ENCODE measurements at places on chromosomes 2 and 18.

- DNase-seq: peak; percentile 38
Observed at GRCh38 chr2:237864940-237865622, 5.7 kb downstream of the RAMP1 start.

- DNase-seq: no peak
Observed at GRCh38 chr2:201182650-201183364, at the start of gene CASP10. TSS of gene CASP10 (plus strand) at chr2:201183141. CDS start at chr2:201185778, 2,637 bp downstream.

- no peak for DNase-seq
Observed at GRCh38 chr2:220282236-220282635, 654.8 kb downstream of the SLC4A3 start.

GRCh38 chr18:36088256-36088655 lies 20.9 kb upstream of the RPRD1A start:
- DNase-seq: no peak

- DNase-seq: no peak
Observed at GRCh38 chr2:88556026-88556425, 71.2 kb downstream of the EIF2AK3 start.

DNA sequence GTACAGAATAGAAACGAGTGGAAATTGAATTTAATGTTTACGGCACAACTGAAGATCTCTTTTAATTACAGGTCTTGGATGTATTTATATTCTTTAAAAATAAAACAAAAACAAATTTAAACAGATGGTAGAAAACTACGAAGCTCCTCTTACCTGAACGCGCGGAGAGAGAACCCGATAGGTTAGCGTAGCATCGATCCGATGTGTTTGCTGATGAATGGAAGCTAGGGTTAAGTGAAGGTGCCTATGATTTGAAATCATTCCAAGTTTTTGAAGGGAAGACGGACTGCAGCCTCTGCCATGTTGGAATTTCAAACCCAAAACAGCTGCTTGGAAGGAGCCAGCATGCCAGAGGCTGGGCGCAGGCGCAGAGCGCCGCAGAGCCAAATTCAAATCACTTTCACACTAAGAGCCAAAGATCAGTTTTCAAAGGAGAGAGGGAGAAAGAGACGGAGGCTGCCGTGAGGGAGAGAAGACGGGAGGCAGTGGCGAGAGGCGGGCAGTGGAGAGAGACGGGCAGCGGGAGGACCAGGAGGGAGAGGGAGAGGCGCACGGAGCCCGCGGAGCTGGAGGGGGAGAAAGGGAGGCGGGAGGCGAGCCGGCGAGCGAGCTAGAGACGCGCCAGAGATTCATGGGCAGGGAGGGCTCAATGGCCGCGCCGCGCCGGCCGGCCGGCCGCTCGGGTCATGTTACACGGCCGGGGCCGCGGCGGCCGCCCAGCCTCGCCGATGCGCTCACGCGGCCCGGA lies at the start of gene FIGN:
Gene FIGN (minus strand): TSS at position 324 of the 748 bp plus-strand sequence. CDS start 1,081 bp downstream, outside the sequence.
- peak; percentile 83 for DNase-seq

DNA sequence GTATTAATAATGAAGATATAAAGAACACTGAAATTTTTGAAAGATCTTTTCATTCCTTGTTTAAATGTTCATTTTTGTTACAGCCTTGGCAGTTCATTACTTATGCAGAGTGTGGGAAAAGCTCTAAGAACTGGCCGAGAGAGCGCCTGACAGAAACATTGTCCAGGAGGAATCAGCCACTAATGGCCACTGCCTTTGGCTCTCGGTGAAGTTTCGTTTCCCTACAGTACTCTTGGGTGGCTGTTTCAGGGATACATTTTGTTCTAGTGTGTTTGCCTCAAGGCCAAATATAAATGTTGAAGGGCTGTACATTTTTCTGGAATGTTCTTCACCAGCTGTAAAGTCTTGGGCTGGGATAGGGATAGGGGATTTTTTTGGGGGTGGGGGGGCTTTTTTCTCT lies 10.7 kb downstream of the SPTBN1 start:
- no peak for DNase-seq

GRCh38 chr18:40902436-40902835 lies 1052.6 kb upstream of the PIK3C3 start:
- no peak for DNase-seq

DNA sequence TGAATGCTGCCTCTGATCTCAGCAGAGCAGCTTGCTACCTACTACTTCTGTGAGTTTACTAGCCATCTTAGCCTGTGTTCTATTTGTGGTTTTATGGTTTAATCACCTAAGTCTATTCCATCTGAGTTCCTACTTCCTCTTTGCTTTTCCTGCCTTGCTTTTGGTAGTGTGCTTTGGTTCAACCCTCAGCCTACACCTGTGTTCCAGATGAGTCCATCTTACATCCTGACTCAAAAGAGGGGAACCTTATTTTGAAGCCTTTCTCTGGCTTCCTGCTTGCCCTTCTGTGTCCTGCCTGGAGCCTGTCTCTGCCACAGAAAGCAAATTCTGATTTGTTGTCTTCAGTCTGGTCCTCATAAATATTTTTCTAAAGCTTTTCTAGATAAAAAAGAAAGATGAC lies 530.3 kb upstream of the MEX3C start:
- no peak for DNase-seq

GRCh38 chr2:149568138-149568537 lies 19.4 kb downstream of the MMADHC start:
- no peak for DNase-seq

GRCh38 chr2:180698668-180699067 lies 281.7 kb upstream of the UBE2E3 start:
- no peak for DNase-seq

GRCh38 chr2:62475172-62476011 lies 30.6 kb downstream of the TMEM17 start:
- no peak for DNase-seq

DNA sequence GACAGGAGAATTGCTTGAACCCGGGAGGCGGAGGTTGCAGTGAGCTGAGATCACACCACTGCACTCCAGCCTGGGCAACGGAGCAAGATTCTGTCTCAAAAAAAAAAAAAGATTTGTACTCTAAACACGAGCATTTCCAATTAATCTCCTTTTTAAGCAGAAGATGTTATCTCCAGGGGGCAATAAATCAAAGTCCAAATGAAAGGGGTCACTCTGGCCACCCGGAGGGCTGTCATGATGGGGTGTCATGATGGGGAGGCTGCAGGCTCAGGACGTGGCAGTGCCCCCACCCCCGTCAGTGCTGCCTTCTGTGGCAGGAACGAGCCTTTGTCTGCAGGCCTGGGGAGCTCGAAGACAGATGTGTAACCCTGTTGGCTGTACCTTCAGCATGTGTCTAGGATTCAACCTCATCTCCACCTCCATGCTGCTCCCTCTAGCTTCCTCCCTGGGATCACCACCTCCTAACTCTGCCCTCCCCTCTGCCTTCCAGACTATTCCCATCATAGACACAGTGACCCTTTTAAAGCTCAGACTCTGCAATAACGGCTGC lies 76.9 kb upstream of the YWHAQ start:
- DNase-seq: no peak

DNA sequence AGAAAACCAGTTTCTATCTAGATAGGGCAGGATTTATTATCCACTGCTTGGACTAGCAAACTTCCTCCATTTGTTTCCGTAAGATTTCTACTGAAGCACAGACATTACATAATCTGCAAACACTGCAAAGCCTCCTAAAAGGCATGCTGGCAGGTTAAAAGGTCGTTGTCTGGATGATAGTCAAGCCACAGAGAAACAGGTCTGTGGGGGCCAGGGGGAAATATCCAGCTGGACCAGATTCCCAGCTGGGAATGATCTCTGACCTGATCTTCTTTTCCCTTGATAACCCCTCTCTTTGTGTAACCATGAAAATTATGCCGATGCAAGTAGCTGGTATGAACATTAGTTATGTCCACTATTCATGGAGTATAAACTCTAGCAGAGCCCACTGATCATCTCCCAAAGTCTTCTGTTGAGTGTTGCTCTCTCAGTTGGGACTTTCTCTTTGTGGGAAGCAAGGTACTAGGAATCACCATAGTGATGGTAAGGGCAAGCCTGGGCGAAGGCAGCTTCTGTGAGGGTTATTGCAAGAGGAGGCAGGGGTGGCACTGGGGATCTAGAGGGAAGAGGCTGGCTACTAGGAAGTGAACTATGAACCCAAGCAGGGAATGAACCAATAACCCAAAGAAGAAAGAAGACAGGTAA lies 61.3 kb downstream of the GDF7 start:
- no peak for DNase-seq

GRCh38 chr2:168254158-168254935 lies 7.0 kb upstream of the STK39 start:
- no peak for DNase-seq

GRCh38 chr2:71498261-71498701 lies 44.9 kb downstream of the DYSF start:
- DNase-seq: no peak

- no peak for DNase-seq
Observed at GRCh38 chr18:36181441-36181840, 5.9 kb upstream of the MOCOS start.

DNA sequence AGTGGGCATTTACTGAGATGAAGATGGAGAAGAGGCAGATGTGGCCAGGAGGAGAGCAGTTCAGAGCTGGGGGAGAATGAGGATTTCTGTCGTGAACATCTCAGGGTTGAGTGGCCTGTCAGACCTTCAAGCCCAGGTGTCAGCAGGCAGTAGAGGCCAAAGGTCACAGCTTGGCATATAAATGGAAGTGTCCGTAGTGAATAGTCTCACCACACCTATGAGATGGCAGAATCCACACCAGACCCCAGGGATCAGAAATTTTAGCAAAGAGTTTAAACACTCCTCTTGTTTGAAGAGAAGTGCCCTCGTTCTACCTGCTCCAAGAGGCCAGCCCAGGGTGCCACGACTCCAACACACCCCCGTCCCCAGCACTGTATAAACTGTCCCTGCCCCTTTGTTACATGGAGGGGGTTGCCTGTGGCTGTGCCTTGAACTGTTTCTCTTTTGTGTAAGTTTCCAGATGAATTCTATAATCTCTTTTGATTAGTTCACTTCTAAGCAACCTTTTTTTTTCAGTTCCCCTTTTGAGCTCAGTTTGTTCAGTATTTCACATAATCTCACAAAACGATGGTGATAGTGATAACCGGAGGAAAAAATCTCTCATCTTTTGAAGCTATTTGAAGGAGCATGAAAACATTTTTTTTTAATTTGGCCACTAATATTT lies 69.0 kb upstream of the TTC39C start:
- DNase-seq: no peak

DNA sequence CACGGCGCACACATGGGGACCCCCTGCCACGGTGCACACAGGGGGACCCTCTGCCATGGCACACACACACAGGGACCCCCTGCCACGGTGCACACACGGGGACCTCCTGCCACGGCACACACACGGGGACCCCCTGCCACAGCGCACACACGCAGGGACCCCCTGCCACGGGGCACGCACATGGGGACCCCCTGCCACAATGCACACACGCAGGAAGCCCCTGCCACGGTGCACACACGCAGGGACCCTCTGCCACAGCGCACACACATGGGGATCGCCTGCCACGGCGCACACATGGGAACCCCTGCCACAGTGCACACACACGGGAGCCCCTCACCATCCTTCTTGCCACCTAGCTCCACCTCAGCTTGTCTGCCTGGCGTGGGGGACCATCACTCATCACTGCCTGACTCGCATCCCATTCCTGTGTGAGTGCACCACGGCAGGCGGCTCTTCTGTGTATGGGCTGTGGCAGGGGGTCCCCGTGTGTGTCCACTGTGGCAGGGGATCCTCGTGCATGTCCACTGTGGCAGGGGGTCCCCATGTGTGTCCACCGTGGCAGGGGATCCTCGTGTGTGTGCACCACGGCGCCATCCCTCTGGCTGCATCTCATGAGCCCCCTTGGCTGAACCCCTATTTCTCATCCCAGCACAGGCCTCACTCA lies 206.7 kb downstream of the EIPR1 start:
- no peak for DNase-seq

GRCh38 chr2:88199912-88200682 lies 30.0 kb downstream of the THNSL2 start:
- DNase-seq: no peak

- DNase-seq: no peak
Observed at GRCh38 chr2:9779596-9780264, 63.5 kb upstream of the TAF1B start.

- no peak for DNase-seq
Observed at GRCh38 chr2:145141981-145142380, 622.1 kb upstream of the ZEB2 start.

GRCh38 chr18:79511671-79512301 lies 116.1 kb downstream of the NFATC1 start:
- no peak for DNase-seq

DNA sequence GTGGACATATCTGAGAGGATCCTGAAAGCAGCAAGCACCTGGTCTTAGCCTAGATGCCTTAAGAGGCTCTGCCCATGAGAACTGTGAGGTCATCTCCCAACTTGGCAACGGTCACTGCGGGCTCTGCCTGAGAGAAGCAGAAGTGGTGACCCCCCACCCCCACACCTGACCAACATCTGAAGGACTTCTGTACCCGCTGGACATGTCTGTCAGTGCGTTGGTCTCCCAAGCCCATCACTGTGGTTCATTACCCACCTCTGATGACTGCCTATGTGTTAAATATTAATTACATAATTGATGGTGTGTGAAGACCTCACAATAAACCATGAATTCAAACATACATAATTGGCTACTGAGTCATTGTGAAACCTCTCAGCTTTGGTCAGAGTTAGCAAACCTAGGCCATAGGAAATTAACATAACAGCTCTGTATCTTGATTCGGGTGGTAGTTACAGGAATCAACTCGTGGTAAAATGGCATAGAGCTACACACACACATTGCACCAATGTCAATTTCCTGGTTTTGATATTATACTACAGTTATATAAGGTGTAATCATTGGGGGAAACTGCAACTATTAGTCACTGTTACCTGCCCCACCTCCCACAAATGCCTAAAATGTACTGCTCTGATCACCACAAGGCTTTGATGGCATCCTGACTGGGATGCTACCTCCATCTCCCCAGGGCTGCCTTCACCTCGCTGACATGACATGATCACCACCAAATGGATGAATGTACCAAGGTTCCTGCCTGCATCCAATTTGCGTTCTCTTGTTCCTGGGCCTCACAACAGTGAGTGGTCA lies 4.3 kb upstream of the GALNT1 start:
- no peak for DNase-seq

DNA sequence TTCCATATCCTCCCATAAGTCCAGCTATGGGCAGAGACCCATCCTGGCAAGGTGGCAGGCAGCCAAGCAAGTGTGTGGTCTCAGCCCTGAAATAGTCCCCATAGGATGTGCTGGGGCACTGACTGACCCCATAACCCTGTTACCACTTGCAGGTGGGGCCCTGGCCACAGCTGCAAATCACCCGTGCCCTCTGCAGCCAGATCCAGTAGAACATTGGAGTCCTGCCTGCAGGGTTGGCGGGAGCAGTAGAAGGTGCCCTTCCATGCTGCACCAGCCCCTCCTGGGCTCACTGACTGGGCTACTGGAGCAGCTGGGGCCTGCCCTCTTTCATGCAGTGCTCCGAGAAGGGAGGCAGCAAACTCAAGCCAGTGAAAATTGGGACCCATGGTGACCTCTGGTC lies 112.6 kb upstream of the MCFD2 start:
- no peak for DNase-seq

GRCh38 chr18:58069099-58069498 lies 25.1 kb downstream of the NEDD4L start:
- no peak for DNase-seq

GRCh38 chr2:236599059-236599458 lies 29.4 kb downstream of the ACKR3 start:
- no peak for DNase-seq
